ENCODE measurements at places on chromosomes 11 and 22.

DNA sequence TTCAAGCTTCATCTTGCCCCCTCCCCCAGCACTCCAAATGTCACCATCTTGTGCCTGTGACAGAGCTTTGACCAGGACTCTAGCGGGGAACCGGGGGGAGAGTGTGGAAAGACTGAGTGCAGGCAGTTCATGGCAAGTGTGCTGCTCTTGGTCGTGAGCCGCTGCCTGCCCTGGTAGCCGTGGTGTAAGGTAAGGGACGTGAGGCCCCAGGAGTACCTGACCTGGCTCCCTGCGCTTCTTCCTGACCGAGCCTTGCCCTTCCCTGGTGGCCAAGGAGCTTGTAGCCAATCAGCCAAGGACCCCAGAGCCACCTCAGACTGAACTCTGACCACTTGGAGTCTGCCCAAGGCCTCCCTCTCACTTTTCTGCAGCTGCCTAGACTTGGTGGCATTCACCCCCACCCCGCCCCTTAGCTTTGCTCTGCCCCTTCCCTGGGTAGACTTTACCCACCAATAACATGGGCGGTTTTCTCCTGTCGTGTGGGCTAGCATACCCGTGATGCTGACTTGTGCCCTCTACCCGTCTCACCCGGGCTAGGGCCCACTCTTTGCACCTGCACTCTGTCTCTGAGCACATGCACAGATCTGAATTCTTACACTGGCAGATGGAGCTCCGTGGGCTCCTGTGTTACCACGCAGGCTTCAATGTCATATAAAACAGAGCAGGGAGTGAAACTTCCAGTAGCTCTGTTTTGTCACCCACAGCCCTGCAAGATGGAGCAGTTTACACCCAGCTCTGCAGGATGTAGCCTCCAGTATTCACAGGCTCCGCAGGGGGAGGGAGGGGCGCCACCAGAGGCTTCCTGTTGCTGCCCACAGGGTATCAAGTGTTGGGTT lies 1.5 kb downstream of the DGKZ start:
- DNase-seq, result peak; percentile 42

DNA sequence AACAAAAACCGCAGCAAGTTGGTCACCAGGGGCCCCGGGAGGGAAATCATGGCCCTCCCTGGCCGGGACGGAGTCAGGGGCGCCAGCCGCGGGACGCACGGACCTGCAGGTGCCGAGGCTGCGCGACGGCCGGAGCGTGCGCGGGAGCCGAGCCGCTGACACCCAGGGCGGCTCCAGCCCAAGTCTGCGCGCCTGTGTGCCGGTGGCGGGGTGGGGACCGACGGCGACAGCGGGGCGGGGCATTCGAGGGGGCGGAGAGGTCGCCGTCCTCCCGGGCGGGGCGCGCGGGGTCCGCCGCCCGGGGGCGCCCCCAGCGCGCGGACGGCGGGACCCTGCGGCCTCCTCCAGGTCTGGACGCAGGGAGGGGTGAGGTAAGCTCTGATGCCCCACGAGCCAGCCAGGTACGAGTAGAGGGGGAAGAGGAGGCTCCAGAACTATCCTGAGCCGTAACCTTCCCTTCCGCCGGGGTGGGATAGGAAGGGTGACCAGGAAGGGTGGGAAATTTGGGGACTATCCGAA lies at the start of gene ESAM:
Gene ESAM (minus strand): TSS at position 186 of the 519 bp plus-strand sequence. CDS start 136 bp downstream, at position 50.
- peak; percentile 74 for DNase-seq

GRCh38 chr11:6925636-6926207 lies 504 bp upstream of the ZNF215 start:
- DNase-seq, result no peak

GRCh38 chr11:63536669-63537292 lies at the start of gene PLAAT4:
Gene PLAAT4, plus strand, starts transcription at chr11:63536808. Its CDS starts 61 bp downstream, at chr11:63536869.
- DNase-seq, result peak; percentile 48

- DNase-seq, result peak; percentile 85
Measured at GRCh38 chr22:41925783-41926460, 684 bp downstream of the TNFRSF13C start.

- DNase-seq, result peak; percentile 38
Measured at GRCh38 chr11:61697078-61697502, 16.9 kb downstream of the DAGLA start.

GRCh38 chr11:36460220-36460619 lies 49.9 kb downstream of the TRAF6 start:
- no peak for DNase-seq

GRCh38 chr11:63871962-63872799 lies 33.3 kb downstream of the MARK2 start:
- DNase-seq, result peak; percentile 71

- no peak for DNase-seq
Measured at GRCh38 chr11:1338201-1339065, 29.0 kb upstream of the TOLLIP start.

- no peak for DNase-seq
Measured at GRCh38 chr11:120057028-120057330, 80.9 kb downstream of the TRIM29 start.

- no peak for DNase-seq
Measured at GRCh38 chr11:81495699-81496292, 1237.9 kb downstream of the FAM181B start.
